ENCODE measurements at places on chromosomes 2 and 18. TPM values are rescaled to one million over a fixed set of nuclear protein-coding genes. Genes with fewer than 3 reads are reported as not detected.

DNA sequence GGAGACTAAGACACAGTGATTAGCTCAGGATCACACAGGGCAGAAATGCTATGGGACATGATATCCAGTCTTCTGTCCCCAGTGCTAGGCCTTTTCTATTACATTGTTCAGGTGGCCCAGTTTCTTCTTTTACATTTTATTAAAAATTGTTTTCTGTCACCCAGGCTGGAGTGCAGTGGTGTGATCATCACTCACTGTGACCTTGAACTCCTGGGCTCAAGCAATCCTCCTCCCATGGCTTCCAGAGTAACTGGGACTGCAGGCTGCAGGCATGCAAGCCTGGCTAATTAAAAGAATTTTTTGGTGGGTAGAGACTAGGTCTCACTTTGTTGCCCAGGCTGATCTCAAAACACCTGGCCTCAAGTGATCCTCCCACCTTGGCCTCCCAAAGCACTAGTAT lies 15.4 kb downstream of the PDK1 start:
- H3K4me1 ChIP-seq = no peaks in the 10 kb centered on the region
- no peak for DNase-seq

GRCh38 chr2:85998071-85998991 lies 107.4 kb downstream of the POLR1A start:
- no peak for DNase-seq
- H3K36me3 ChIP-seq = peaks cover 35% of the 10 kb centered on the region
- no peak overlapping the region for H3K4me3 ChIP-seq

GRCh38 chr18:8167026-8167425 lies 442.2 kb upstream of the RAB12 start:
- no peaks in the 10 kb centered on the region for H3K27me3 ChIP-seq
- H3K27ac ChIP-seq = no peak overlapping the region
- H3K4me1 ChIP-seq = no peaks in the 10 kb centered on the region
- no peaks in the 10 kb centered on the region for H3K36me3 ChIP-seq

- H3K27me3 ChIP-seq = no peaks in the 10 kb centered on the region
- H3K27ac ChIP-seq = no peak overlapping the region
- H3K4me3 ChIP-seq = no peak overlapping the region
These were observed 212.5 kb downstream of the SETBP1 start for GRCh38 chr18:44893045-44893706.

GRCh38 chr2:146981921-146982320 lies 862.9 kb upstream of the ACVR2A start:
- no peak overlapping the region for H3K4me3 ChIP-seq
- no peak overlapping the region for H3K27ac ChIP-seq
- H3K27me3 ChIP-seq = no peaks in the 10 kb centered on the region
- no peaks in the 10 kb centered on the region for H3K36me3 ChIP-seq
- no peaks in the 10 kb centered on the region for H3K4me1 ChIP-seq
- no peak for DNase-seq

GRCh38 chr2:177547122-177547521 lies 154.5 kb downstream of the AGPS start:
- H3K36me3 ChIP-seq = peaks cover 13% of the 10 kb centered on the region
- H3K4me1 ChIP-seq = peaks cover 48% of the 10 kb centered on the region
- H3K27me3 ChIP-seq = no peaks in the 10 kb centered on the region
- no peak overlapping the region for H3K27ac ChIP-seq
- no peak overlapping the region for H3K4me3 ChIP-seq

- peaks cover 52% of the 10 kb centered on the region for H3K36me3 ChIP-seq
- H3K27ac ChIP-seq = no peak overlapping the region
- DNase-seq = no peak
- no peaks in the 10 kb centered on the region for H3K27me3 ChIP-seq
- no peaks in the 10 kb centered on the region for H3K4me1 ChIP-seq
These were observed 16.1 kb downstream of the CEBPZ start for GRCh38 chr2:37215250-37215649.

DNA sequence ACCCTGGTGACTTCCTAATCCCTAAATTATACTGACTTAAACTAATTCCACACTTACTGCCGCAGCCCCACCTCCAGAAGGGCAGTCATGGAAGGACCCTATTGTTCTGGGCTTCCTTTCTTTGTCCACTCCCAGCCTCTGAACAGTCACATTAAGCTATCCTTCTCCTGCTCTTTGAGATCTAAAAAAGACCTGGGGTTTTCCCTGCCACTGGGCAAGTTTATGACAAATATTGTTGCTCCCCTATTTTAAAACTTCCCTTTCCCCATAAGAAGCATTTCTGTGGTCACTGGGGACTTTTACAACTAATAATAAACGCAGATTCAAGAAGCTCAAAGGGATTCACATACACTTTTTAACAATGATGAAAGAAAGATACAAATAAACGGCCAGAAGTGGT lies 47.2 kb upstream of the XPO1 start:
- no peaks in the 10 kb centered on the region for H3K4me1 ChIP-seq
- H3K27me3 ChIP-seq = no peaks in the 10 kb centered on the region

GRCh38 chr2:192035731-192036442 lies 158.8 kb downstream of the TMEFF2 start:
- no peaks in the 10 kb centered on the region for H3K4me1 ChIP-seq
- H3K27ac ChIP-seq = no peak overlapping the region
- no peak for DNase-seq
- H3K4me3 ChIP-seq = no peak overlapping the region

DNA sequence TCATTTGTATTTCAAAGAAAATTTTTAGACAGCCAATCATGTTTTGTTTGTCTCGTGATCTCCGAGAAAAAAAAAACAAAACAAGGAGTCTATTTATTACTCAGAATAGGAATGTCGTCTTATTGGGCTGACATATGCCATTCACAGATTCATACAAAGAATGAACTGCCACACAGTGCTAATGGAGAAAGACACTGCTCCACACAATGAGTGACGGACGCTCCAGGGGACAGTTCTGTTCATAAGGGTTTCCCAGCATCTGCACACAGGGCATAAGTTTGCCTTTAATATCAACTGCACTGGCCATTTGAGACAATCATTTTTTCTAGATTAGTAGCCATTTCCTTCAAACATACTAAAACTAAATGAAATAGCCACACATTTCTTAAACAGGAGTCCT lies 3.4 kb downstream of the SERTAD2 start:
- no peak overlapping the region for H3K27ac ChIP-seq
- no peak overlapping the region for H3K4me3 ChIP-seq
- DNase-seq = no peak
- peaks cover 4% of the 10 kb centered on the region for H3K36me3 ChIP-seq
- peaks cover 51% of the 10 kb centered on the region for H3K4me1 ChIP-seq

- H3K27ac ChIP-seq = no peak overlapping the region
- H3K4me3 ChIP-seq = no peak overlapping the region
- no peaks in the 10 kb centered on the region for H3K36me3 ChIP-seq
- DNase-seq = no peak
These were observed 10.4 kb upstream of the DAW1 start for GRCh38 chr2:227861011-227861410.

DNA sequence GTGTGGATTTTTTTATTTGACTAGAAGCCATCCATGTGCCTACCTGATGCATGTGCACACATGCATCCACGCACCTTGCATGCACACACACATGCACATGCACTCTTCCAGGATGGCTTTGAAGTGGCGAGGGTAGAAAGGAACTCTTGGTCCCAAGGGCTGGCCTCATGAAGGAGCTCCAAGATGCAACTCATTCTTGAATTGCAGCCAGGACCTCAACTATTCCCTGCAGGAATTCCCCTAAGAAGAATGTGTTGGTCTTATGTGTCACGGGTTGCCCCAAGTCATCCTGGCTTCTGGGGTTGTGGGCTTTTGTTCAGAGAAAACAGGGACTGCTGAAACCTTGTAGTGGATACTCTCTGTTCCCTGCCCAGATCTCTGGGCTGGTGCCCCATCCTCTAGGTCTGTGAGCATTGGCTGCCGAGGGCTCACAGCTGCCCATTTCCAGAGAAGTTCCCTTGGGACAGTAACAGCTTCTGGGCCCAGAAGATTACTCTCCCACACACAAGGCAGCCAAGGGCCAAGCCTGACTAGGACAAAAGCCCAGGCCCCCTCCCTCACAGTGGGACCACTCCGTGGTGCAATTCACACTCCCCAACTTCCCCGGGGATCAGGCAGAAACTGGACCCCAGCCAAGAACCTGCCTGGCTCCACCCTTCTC lies 137.6 kb downstream of the COPS8 start:
- peaks cover 26% of the 10 kb centered on the region for H3K27me3 ChIP-seq
- H3K36me3 ChIP-seq = no peaks in the 10 kb centered on the region
- H3K27ac ChIP-seq = no peak overlapping the region
- peaks cover 6% of the 10 kb centered on the region for H3K4me1 ChIP-seq

GRCh38 chr2:166158546-166158945 lies 30.7 kb upstream of the SCN1A start:
- H3K27me3 ChIP-seq = peaks cover 2% of the 10 kb centered on the region
- H3K36me3 ChIP-seq = no peaks in the 10 kb centered on the region
- no peaks in the 10 kb centered on the region for H3K4me1 ChIP-seq
- no peak overlapping the region for H3K27ac ChIP-seq
- H3K4me3 ChIP-seq = no peak overlapping the region

Gene RNU2-63P
- total RNA-seq = 16.1 TPM

Gene CLEC4F
- total RNA-seq = not detected

Gene EPB41L3
- total RNA-seq = 0.86 TPM

Gene ALPG
- not detected for total RNA-seq

Gene PROC
- not detected for total RNA-seq

Gene COL4A3
- not detected for total RNA-seq

Gene CXCR1
- 3.0 TPM for total RNA-seq

Gene FAP
- not detected for total RNA-seq

Gene MALL
- not detected for total RNA-seq

Measured in activated CD4-positive, alpha-beta memory T cell treated with anti-CD3 and anti-CD28 coated beads, Interleukin-2, amount 10 ng/mL, durations not matched to agents 7 days and 5 days (primary cell).